CD8-positive, alpha-beta T cell (primary cell): ENCODE measurements at places on chromosomes 13 and 19.

DNA sequence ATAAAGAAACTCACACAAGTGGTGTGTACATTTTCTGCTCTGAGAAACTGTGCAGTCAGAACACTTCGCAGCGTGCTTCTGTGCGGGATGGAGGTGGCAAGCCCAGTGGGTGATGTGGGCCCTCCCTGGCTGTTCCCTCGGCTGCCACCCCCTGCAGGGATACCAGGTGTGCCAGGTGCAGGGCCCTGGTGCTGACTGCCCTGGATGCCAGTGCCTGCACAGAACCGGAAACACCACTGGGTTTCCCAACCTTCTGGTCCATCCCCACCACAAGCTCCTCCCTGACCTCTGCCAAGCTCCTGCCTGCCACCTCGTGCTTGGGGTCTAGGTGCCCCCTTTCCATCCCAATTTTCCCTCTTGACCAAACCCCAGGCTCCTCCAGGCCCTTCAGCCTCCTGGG lies 81.9 kb upstream of the MCF2L start:
- no peak for DNase-seq

DNA sequence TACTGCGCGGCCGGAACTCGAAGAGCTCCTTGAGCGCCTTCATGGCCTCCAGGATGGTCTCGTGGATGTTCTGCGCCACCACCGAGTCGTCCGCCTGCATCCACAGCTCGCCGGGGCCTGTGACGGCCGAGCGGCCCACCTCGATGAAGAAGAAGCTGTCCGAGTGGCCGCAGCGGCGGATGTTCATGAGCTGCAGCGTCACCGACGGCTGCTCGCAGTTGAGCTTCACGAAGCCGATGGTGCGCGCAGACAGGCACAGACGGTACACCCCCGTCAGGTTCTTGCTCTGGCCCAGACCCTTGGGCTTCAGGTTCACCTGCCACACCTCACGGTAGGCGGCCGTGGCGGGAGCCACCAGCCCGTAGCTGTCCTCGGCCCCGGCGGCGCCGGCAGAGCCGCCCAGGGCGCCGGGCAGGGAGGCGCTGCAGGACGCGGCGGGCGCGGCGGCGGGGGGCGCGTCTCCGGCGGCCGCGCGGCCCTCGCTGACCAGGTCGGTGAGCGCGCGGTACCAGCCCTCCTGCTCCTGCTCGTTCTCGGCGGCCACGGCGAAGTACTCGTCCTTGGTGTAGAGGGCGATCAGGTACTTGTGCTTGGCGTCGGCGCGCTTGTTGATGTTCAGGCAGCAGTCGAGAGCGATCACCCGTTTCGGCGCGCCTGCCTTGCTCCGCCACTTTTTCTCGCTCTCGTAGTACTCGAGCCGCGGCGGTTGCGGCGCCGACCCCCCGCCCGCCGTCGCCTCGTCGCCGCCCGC lies 1.1 kb downstream of the IRS2 start:
- DNase-seq = peak; percentile 41

DNA sequence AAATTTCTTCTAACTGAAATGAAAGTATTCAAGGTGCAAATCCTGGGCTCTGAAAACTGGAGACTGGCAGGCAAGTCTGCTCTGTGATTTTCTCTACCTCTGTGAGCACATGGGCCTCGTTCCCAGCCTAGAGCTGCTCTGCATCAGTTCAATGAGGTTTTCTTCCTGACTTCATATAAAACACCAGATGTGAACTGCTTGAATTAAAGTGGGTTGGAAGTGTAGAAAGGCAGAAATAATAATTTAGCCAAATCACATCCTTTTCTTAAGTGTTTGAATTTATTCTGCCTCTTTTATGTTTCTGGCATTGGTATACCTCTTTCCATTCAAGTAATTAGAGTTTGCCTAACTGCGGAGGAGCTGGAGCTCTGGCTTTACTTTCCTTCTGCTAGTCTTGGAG lies 540.8 kb downstream of the OLFM4 start:
- DNase-seq = no peak

DNA sequence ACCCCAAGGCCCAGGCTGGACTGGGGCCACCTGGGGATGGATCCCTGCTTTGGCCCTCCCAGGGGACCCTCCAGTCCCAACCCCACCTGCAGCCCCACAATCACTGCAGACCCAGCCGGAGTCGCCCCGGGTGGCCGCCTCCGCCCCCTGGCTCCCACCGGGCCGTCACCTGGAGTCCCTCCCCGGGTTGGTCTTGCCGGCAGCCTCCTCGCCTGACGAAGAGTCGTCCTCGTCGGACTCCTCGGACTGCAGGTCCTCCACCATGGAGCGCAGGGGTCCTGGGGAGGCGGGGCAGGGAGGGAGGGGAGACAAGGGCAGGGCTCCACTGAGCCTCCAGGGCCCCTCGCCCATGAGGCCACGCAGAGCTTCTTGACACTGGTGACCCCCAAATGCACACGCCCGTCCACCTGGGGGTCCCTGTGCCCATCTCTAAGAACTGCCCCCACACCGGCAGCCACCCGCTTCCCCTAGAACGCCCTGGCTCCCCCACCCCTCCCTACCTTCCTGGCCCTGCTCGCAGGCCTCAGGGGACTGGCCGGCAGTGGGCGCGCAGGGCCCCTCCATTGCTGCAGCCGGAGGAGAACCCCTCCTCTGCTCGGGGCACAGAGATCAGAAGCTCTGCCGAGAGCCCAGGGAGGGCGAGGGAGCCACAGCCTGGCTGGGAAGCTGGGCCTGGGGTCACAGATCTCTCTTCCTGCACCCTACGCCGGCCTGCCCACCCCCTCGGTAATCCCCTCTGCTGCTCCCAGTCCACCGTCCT lies 63.4 kb downstream of the MLLT1 start:
- DNase-seq = no peak

DNA sequence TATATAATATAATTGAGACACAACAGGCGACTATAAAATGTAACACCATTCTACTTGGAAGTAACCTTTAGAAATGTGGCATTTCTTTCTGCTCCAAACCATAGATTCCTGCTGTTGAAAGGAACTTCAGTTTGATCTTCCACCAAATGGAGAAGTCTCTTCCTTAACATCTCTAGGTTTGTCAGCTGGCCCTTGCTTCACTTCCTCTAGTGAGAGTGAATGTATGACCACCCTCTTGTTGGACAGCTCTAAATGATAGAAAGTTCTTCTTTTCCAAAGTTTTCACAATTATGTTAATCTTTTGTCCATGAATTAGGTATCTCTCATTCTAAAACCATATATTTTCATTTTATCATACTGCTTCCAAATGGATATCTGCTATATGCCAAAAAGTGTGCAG lies 13.8 kb upstream of the COG6 start:
- no peak for DNase-seq

DNA sequence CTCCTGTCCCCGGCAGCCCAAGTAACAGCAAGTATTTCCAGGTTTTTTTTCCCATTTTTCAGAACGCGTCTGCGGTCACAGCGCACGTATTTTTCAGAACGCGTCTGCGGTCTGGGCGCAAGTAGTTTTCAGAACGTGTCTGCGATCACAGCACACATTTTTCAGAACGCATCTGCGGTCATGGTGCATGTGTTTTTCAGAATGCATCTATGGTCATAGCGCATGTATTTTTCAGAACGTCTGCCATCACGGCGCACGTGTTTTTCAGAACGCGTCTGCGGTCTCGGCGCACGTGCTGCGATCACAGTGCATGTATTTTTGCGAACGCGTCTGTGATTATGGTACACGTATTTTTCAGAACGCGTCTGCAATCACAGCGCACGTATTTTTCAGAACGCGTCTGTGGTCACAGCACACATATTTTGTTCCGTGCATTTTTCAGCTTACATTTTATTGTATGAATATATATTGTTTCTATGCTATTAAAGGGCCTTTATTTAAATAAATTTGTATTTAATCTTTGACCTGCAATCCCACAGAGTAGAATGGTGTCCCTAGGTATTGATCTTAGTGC lies 19.7 kb downstream of the ATP4B start:
- DNase-seq = no peak
